ENCODE measurements at places on chromosomes 16 and 17.

GRCh38 chr16:69741519-69741918, 13.2 kb downstream of the NOB1 start:
- peak; percentile 21 for DNase-seq

GRCh38 chr16:12111223-12111622, 134.7 kb downstream of the SNX29 start:
- DNase-seq, result no peak

DNA sequence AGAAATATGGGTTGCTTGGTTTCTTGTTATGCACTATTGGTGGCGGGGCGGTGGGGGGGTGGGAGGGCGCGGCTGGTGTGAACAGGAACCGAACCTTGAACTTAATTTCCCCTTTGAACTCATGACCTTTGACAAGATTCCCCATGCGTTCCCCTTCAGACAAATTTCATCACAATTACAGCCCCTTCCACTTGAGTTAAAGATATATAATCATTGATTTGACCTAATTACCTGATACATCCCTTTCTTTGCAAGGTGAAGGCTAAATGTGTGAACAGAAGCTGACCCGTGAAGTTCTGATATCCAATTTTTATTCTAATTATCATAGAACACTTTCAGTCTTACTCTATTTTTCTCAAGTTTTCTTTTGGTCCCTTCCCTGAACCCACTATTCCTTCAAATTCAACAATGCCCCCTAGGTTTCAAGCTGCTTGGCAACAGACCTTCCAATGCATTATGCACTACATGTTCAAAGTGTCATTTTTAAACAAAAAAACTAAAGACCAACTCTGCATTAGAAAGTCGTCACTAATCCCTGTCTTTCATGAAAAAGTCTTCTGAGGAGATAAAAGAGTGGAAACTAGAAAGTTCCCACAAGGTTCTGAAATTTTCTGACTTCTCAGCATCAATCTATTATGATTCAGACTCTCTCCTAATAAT, 116.8 kb downstream of the SKAP1 start:
- DNase-seq, result no peak

DNA sequence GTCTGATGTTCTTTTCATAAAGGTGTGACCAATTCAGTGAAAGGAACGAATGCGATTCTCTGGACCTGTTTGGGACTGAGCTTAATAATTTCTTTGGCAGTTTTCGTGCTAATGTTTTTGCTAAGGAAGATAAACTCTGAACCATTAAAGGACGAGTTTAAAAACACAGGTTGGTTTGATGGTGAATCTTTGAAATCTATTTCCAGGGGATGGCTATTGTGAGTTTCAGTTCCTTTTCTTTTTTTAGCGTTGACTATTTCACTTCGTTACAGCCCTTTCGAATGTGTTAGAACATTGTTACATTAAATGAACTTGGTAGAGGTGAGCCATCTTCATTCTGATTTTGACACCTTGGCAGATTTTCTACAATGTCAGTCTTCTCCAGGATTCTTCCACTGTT, 1.2 kb downstream of the TNFRSF17 start:
- no peak for DNase-seq

DNA sequence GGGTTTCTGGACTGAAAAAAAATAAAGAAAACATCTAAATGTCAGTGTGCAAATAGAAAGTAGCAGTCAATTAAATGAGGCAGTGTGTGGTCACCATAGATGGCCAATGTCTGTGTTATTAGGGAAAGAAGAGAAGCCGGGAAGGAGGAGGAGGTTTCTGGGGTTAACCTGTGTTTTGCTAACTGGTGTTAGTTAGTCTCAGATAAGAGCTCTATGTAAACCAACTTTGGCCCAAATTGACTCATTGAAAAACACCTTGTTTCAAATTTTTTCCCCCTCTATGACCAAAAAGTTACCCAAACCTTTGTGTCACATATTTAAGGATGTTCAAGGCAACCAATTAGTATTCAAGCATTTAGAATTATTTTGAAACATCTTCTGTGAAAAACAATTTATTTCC, 530.9 kb downstream of the MAF start:
- no peak for DNase-seq

GRCh38 chr16:48959204-48959603, 322.4 kb downstream of the CBLN1 start:
- DNase-seq, result no peak

- DNase-seq, result no peak
These were observed 7.8 kb upstream of the LONP2 start for GRCh38 chr16:48236286-48236685.

DNA sequence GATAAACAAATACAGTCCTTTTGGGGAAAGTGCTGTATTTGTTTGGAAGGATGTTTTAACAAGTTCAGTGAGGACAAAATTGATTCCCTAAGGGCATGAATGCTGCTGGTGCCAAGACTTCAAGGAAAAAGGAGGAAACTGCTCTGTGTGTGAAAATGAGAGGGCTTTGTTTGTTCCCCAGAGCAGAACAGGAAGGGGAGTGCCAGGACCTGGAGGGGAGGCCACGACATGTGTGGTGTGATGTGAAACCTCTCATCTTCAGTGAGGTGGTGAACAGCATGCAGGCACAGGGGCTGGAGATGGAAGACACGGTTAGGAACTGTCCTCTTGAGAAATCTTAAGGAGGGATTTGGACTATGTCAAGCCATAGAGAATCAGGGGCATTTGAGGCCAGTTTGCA, 46.6 kb upstream of the GRIN2A start:
- no peak for DNase-seq

DNA sequence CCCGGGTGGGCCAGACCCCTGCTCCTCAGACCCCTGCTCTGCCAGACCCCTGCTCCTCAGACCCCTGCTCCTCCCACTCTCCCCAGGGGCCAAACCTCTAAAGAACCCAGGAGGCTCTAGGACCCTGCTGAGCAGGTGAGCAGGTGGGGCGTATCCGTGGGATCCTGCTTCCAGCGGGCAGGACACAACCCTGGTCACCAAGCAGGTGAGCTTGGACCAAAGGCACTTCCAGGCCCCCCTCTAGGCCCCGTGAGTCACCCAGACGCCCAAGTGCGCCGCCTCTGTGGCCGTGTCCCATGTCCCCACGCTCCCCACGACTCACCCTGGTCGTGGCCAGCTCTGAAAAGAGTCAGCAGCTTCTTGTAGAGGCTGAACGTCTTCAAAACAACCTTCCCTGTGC, 5.0 kb downstream of the CYBC1 start:
- no peak for DNase-seq

GRCh38 chr17:11797803-11798202, 199.5 kb downstream of the ZNF18 start:
- no peak for DNase-seq
